ENCODE measurements at places on chromosomes 6 and 20.
A peak's percentile ranks its signal among the peaks of the same experiment; 100 is the strongest.

DNA sequence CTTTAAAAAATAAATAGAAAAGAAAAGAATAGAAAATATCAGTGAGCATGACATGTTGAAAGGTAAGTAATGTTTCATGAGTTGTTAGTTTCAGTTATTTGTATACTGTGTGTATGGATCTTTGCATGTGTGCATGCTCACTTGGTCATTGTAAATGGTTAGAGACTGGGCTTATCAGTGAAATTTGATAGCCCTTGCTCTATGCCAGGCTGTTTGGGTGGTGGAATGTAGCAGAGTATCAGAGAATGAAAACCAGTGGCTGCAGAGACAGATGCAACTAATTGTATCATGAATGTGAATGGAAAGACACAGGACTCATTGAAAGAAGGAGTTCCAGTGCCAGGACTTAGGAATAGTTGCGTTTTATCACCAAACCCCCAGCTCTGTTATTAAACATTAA, 4.2 kb downstream of the GSTA2 start:
- peak; percentile 15 for DNase-seq

GRCh38 chr6:34671801-34672656, 24.5 kb downstream of the ILRUN start:
- DNase-seq = peak; percentile 39

- DNase-seq = peak; percentile 76
Measured at GRCh38 chr20:10369723-10370090, 64.3 kb downstream of the MKKS start.

DNA sequence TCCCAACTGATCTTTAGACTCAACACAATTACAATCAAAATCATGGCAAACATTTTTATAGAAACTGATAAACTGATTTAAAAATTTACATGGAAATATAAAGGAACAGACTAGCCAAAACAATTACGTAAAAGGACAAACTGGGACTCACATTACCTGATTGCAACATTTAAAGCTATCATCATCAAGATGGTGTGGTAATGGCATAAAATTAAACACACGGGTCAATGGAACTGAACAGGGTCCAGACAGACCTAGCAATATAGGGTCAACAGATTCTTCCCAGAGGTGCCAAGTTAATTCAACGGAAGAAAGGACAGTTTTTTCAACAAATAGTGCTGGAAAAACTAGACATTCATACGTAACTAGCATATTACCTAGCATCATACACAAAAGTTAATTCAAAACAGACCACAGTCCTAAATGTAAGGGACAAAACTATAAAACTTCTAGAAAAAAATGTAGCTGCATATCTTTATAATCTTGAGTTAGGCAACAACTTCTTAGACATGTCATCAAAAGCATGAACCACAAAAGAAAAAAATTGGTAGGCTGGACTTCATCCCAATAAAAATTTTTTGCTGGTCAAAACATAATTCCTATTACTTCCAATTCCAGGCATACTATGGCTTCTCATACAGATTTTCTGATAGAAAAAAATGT, 147.4 kb upstream of the BEND6 start:
- DNase-seq = no peak

DNA sequence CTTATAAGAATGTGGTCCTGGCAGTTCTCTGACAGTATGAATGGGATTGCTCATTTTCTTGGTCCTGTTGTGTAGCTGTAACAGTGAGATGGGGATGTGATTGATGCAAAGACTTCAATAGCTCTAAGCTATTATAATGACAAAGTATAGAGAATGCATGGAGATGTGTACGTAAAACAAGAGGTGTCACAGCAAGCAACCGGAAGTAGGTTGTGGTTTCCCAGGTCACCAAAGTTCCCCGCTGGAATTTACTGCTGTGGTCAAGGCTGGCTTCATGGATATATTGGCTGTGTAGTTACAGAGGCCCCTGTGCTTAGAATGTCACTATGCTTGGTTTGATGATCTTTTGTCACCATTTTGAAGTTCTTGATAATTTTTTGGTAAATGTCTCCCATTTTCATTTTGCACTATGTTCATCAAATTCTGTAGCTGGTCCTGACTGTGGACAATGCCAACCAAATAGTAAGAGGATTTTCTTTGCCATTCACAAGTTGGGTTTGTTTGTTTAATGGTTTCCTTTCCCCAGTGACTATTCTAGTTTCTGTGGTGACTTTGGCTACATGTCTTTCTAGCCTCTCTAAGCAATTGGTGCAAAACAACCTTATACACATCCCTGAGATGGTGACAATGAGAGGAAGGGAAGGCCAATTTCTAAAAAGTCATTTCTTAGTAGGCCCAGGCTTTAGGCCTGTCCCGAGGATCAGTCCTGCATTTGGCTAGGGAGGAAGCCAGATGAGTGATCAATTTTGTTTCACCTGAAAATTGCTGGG, 10.5 kb downstream of the DNAH8 start:
- DNase-seq = no peak

DNA sequence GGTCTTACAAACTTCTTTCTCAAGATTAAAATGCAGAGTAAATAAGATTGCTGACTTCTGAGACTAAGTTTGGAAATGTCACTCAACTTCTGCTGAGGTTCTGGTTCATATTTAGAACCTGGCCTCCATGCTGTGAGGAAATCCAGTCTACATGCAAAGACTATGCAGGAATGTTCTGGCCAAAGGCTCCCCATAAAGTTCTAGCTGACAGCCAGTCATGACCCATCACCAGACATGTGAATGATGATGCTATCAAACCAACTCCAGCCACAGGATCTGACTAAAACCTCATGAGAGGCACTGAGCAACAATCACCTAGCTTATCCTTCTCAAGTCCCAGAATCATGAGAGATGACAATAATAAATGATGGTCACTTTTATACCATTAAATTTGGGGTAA, 935.1 kb upstream of the MAP3K7 start:
- no peak for DNase-seq

GRCh38 chr6:14211562-14211942, 94.0 kb downstream of the CD83 start:
- DNase-seq = peak; percentile 80

GRCh38 chr6:69789578-69789977, 7.2 kb downstream of the LMBRD1 start:
- no peak for DNase-seq

GRCh38 chr6:143607974-143608373, 69.8 kb upstream of the PHACTR2 start:
- DNase-seq = no peak

GRCh38 chr6:27650620-27651370, 177.9 kb upstream of the ZNF184 start:
- DNase-seq = peak; percentile 74

DNA sequence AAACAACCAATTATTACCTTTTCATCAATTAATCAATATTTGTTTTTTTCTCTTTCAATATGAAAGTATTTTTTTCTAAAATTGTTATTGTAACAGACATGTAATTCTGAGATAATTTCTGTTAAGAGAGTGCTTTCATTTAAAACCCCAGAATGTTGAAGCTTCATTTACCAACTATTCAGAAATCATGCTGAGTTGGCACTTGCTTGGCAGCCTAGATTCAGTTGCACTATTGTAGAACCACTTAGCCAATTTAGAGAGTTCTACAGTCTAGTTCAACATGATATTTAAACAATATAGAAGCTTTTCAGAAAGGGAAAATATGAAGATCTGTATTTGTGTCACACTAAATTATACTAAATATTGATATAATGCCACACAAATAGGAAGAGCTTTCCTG, 56.1 kb upstream of the NKAIN2 start:
- no peak for DNase-seq

DNA sequence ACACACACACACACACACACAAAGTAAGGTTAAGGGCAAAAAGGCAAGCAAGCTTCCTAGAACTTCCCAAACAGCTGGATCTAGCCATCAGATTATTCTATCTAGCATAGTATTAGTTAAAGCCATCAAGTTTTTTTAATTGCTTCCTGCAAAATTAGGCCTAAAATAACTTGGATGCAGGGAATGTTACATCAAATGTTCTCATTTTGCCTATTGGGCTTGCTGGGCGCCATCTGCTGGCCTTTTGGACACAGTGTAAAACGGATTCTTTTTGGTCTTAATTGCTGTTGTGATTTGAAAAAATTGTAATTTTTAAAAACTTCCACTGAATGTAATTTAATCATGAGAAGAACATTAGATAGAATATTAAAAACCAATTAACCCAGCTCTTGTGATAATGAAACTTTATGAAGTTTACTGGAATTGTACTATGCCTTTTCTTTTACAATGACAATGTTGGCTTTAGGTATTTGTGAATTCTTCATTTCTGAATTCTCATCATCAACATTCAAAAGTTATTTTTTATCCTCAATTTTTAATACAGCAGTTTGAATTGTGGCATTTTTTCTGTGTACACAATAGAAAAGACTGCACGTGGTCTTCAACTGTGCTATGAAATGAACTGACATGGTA, 6.8 kb downstream of the MKKS start:
- DNase-seq = peak; percentile 82

GRCh38 chr6:115783402-115784061, 277.2 kb downstream of the FRK start:
- peak; percentile 44 for DNase-seq

- no peak for DNase-seq
Measured at GRCh38 chr6:110439356-110439755, 24.0 kb upstream of the DDO start.

- no peak for DNase-seq
Measured at GRCh38 chr6:149044528-149044927, 273.0 kb upstream of the TAB2 start.

- DNase-seq = no peak
Measured at GRCh38 chr20:34010405-34010931, 16.8 kb downstream of the RALY start.

DNA sequence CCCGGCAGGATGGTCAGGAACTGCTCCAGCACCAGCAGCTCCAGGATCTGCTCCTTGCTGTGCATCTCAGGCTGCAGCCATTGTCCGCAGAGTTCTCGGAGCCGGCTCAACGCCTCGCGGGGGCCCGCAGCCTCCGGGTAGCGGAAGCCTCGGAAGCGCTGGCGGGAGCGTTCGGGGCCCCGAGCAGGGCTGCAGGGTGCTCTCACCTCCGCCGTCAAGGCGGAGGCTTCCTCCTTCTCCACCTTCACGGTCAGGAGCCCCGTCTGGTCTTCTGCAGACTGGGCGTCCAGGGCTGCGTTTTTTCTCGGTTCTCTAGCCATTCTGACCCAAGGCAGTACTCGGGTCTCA, 434 bp downstream of the ZKSCAN4 start:
- peak; percentile 17 for DNase-seq

- no peak for DNase-seq
Measured at GRCh38 chr6:151310852-151311767, 71.3 kb downstream of the AKAP12 start.

DNA sequence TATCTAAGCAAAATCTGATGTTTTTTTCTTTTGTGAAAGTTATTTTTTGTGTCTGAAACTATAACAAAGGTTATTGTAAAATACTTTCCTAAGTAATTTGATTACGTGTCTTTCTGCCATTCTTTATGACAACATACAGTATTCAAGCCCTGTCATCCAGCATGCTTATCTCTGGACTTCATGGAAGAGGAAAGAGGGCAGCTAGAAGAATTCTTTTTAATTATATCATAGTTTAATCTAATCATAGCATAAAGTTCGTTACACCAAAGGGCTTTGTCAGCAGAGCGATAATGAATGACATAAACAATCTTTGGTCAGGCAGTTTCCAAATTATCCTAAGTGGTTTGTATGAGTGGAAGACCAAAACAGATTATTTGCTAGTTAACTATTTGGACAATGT, 3.5 kb downstream of the ENPP3 start:
- DNase-seq = peak; percentile 25

DNA sequence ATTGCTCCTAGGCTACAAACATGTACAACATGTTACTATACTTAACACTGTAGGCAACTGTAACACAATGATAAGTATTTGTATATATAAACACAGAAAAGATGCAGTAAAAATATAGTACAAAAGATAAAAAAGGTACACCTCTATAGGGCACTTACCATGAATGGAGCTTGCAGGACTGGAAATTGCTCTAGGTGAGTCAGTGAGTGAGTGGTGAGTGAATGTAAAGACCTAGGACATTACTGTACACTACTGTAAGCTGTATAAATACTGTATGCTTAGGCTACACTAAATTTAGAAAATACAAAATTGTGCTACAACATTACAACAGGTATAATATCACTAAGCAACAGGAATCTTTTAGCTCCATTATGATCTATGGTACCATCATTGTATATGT, 312.0 kb upstream of the PREP start:
- DNase-seq = no peak

DNA sequence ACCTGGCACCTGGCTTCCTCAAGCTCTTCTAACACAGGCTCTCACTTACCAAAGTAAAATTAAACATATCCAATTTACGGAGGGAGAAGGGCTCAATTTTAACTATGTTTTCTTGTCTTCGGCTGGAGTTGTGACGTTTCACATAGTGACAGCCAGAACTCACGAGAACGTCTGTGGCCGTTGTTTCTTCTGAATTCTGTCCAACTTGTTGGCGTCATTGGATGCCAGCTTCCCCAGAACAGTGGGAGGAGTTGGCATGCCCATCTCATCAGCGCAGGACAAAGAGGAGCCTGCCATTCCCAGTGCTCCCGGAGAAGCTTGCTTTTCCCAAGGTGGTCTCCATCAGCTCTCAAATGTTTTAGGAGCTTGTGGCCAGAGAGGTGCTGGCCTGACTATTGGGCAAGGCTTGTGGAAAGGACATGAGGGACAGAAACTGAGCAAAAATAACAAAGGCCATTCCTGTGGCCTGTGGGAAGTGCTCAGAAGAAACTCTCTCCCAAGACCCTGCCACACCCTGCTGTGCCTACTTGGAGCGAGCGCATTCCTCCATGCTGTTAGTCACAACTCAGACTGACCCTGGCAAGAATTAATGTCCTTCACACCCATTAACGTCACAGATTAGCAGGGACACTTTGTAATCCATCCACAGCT, 265.4 kb upstream of the CDH4 start:
- DNase-seq = no peak

DNA sequence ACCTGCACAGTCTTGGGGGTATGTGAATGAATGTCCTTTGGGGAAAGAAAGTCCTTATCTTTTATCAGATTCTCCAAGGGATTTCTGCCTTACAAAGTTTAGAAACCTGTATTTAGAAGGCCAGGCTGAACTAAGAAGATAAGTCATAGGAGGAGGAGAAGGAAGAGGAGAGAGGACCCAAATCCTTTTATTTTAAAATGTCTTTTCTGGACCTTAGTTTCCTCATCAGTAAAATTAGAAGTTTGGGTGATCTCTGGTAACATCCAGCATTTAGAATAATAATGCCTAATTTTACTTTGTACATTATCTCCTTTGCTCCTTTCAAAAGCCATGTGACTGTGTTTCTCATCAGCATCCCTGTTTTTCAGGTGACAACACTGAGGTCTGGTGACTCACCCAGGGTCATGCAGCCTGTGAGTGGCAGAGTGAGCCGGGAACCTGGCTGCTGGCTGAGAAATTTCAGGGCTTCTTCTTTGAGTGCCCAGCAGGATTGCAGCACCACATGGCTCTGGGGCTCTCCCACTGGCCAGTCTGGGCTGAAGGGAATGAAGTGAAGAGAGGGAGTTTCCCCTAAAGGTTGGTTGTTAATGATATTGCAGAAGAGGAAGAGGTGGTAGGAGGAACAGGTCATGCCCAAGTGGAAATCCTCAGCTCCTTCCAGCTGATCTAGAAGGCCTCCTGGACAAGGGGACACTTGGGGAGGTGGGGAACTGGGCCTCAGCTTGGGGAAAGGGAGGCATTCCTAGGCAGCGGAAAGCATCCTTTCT, 34.0 kb downstream of the VEGFA start:
- peak; percentile 31 for DNase-seq

Data from cardiac muscle cell (in vitro differentiated cells and primary cell).